ENCODE measurements at places on chromosomes 4 and X.

GRCh38 chrX:133399411-133399810 lies 15.9 kb downstream of the GPC4 start:
- no peak for DNase-seq

DNA sequence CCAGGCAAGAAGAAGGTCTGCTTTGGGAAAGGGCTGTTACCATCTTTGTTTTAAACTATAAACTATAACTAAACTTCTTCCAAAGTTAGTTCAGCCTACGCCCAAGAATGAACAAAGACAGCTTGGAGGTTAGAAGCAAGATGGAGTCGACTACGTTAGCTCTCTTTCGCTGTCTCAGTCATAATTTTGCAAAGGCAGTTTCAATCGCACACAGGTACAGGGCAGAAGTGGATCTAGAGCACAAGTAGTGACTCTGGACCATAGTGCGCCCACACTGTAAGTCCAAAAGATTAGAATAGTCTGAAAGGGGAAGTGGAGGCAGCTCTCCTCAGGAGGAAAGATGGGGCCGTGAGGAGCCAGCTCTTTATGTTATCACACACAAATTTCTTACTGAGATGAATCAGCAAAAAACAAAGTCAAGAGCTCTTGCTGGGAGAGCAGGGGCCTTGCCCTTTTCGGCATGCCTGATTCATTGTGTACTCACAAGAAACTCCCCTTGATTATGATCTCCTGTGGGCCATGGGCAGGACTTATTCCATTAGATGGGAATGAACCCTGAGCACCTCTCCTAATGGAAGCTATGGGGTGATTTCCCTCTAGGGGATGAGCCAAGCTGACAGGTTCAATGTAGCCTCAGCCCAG lies 58.6 kb downstream of the FUNDC1 start:
- DNase-seq: no peak

DNA sequence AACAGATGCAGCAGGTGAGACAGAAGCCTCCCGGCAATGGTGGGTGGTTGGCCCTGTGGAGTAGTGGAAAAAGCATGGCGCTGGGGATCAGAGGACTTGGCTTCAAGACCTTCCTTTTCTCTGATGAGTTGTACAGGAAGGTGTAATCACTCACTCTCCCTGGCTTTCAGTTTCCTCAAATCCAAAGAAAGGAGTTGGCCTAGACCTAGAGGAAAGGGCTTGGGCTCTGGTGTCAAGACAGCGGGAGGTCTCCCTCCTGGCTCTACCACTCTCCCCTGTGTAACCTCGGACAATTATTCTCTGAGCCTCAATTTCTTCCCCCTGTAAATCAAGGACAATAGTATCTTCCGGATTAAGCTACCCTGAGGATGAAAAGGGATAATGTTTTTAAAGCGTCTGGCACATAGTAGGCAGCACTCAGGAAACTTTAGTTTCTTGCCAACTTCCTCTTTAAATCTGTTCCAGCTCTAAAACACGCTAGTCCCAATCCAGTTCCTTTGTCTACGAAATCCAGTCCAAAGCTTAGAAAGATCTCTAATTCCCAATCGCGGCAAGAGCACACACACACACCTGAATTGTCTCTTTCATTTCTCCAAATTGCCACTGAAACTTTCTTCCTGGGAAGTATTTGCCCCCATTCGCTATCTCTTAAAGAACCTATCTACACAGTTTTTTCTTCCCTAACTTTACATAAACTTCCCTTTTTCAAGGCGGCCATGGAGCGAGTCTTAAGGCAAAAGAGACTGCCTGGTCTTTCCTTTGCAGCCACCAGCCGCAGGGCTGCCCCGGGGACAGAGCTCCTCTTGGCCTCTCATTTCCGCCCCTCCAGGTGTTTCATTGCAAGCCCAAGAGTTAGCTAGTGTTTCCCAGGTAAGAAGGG lies 29.9 kb upstream of the GPC4 start:
- no peak for DNase-seq

DNA sequence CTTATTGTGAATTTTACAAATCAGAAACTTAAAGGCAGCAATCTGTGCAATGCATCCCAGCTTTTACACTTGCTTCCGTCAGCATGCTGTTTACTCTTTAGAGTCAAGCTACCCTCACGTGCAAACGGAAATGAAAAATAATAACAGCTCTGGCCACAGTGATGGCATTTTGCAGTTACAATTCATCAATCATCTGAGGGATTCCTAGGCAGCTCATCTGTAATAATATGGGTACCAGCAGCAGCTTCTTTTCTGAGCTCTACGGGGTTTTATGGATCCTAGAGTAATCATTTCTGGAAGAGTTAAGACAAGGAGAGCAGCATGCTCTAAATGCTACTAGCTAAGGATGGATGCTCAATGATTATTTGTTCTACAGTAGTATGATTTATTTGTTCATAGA lies 313.6 kb downstream of the AFF2 start:
- DNase-seq: no peak

GRCh38 chrX:13511944-13512330 lies 57.5 kb upstream of the EGFL6 start:
- DNase-seq: no peak

DNA sequence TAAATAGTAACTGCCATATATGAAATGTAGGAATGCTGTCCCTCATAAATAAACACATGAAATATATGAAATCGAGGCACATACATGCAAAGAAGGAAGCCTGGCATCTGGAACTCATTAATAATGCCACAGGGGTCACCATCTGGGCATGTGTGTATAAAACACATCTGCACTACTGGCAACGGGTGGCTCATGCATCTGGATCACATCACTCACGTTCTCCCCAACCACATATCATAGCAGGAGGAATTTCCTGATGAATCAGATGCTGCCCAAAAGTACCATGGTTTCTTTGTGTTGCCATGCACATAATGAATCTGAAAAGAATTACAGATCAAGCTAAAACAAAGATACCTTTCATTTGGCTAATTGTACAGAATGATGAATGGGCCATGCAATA lies 28.6 kb downstream of the RNF175 start:
- DNase-seq: no peak

DNA sequence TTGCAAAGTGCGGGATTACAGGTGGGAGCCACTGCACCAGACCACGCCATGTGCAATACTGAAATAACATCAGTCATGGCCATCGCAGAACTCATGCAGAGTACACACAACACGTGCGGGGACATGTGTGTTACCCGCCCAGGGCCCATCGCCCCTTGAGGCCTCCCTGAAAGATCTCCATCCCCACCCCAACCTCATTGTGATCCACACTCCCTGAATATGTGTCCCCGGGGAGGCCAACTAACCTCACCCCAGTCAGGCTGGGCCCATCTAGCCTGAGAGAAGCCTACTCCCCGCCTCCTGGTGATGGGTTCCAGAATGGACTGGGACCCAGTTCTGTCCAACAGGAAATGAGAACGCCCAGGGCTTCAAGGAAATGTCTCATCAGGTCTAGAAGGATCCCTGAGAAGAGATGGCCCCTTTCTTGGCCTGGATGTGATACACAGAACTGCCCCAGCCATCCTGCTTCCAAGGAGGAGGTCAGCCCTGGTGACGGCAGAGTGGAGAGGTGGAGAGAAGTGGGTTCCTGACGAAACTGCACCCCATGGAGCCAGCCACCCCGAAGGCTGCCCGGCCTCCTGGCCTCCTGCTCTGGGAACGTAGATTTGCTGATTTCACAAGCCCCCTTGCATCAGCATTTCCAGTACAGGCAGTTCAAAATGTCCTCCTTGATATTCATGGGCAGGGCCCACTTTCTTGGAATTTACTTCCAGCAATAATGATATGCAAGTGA lies 22.5 kb upstream of the CLDN24 start:
- DNase-seq: no peak

- DNase-seq: no peak
These were observed 16.4 kb downstream of the LSM6 start for GRCh38 chr4:146191766-146192458.

DNA sequence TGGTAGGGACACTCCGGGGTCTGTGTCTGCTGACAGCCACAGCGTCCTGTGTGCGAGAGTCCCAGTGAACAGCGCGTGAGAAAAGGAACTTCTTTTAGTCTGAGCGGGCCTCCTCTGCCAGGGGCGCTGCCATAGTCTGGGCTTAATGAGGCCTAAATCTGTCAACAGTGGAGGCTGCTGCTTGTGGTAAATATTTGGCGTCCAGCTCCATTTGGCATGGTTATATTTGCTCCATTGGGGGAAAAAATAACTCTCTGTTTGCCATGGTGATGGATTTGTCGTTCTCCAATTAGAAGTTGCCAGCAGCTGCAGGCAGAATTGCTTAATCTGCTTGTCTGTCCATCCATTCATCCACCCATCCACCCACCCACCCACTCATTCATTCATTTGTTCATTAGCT lies 71.4 kb upstream of the PSAPL1 start:
- no peak for DNase-seq

DNA sequence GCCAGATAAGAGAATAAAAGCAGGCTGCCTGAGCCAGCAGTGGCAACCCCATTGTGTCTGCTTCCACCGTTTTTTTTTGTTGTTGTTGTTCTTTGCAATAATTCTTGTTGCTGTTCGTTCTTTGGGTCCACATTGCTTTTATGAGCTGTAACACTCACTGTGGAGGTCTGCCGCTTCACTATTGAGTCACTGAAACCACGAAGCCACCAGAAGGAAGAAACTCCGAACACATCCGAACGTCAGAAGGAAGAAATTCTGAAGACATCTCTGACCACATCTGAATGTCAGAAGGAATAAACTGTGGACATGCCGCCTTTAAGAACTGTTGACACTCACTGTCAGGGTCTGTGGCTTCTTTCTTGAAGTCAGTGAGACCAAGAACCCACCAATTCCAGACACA lies 110.5 kb downstream of the PCDH18 start:
- DNase-seq: no peak

GRCh38 chrX:23694606-23695005 lies 27.3 kb downstream of the PRDX4 start:
- DNase-seq: peak; percentile 4

GRCh38 chrX:107725761-107726555 lies 49.6 kb downstream of the TSC22D3 start:
- no peak for DNase-seq

DNA sequence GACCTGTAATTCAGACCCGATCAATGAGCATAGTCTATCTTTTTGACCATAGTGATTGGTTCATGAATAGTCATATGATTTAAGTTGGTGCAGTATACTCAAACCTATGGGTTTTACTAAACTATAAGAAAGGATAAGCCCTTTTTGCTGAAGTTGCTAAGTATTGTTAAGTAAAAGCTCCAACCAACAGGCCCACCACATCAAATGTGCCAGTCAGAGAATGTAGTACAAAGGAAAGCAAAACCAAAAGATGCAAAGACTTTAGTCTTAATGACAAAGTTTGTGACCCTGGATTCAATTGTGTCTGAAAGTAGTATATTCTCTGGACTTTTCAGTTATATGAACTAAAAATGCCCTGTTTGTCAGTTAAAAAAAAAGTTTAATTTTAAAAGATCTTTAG lies 208.1 kb upstream of the TET2 start:
- DNase-seq: no peak

GRCh38 chr4:86977621-86978184 lies 42.9 kb downstream of the AFF1 start:
- no peak for DNase-seq

GRCh38 chr4:184198190-184198589 lies 19.5 kb downstream of the ENPP6 start:
- no peak for DNase-seq

GRCh38 chrX:135985157-135985972 lies at the start of gene SLC9A6:
Gene SLC9A6 (plus strand): TSS chrX:135985435. CDS start chrX:135985659, 224 bp downstream.
- peak; percentile 31 for DNase-seq

GRCh38 chrX:130810561-130810960 lies 92.4 kb downstream of the ENOX2 start:
- no peak for DNase-seq

DNA sequence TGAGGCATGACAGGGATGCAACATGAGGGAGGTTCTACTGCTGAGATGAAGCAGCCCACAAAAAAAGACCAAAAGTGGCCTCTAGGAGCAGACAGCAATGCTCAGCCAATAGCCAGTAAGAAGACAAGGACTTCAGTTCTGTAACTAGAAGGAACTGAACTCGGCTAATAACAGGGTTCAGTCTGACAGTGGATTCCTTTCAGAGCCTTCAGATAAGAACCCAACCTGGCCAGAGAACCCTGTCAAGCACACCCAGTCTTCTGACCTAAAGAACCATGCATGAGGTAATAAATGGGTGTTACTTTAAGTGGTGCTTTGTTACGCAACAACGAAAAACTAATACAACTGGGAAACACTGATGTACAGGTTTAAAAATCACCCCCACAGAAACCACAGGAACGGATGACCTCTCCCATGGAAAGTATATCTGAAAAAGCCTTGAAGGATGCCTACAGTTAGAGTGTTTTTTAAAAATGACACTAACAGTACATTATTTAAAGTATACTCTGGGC lies 94.6 kb downstream of the PAPSS1 start:
- DNase-seq: no peak

DNA sequence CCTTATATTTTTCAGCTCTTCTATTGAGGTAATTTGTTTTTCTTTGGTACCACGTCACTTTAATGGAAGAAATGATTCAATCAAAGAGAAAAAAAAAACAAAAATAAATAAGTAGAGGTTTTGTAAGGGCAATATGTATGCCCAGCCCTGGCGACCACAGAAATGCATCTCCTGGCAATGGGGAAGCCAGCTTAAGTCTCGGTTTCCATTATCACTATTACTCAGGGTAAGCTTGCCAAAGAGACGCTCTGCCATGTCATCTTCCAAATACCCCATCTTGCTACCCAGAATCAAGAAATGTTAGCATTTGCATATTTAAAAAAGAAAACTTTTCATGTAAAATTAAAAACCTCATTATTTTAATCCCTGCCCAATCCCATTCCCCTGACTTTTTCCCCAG lies 68.8 kb downstream of the FAM47C start:
- DNase-seq: no peak

- DNase-seq: no peak
These were observed 69.6 kb upstream of the NFKB1 start for GRCh38 chr4:102431608-102431961.

- no peak for DNase-seq
These were observed 684.5 kb downstream of the PDHA2 start for GRCh38 chr4:96524311-96524875.

GRCh38 chr4:139746431-139747171 lies 81.0 kb downstream of the MGST2 start:
- DNase-seq: no peak

DNA sequence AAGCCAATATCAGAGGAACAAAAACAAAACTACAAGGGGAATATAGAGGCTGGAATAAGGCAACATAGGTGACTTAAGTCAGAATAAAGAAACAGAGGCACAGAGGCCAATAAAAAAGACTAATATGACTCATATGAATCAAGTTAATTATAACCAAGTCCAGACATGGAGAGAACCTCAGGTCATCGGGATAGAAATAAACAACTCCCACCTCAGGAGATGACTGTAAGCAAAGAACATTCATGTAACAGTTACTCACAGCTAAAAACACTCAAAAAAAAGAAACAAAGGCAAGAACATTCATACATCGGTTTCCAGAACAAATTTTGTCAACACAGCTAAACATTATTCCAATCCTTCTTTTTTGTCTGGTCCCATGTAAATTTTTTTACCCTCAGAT lies 60.3 kb upstream of the RXFP1 start:
- DNase-seq: no peak

- DNase-seq: no peak
These were observed 76.5 kb downstream of the COL4A5 start for GRCh38 chrX:108516184-108516583.

- no peak for DNase-seq
These were observed 30.6 kb downstream of the GPR174 start for GRCh38 chrX:79174949-79175644.

Measured in stimulated activated CD4-positive, alpha-beta T cell treated with anti-CD3 and anti-CD28 coated beads, Interleukin-12 subunit alpha, Interleukin-12 subunit beta, amount 100 ng/mL, for 24 hours (primary cell).